Activated CD8-positive, alpha-beta memory T cell treated with anti-CD3 and anti-CD28 coated beads, Interleukin-2, amount 10 ng/mL, durations not matched to agents 7 days and 5 days (primary cell): ENCODE measurements at places on chromosomes 12 and 14.
A peak's percentile ranks its signal among the peaks of the same experiment; 100 is the strongest.

DNA sequence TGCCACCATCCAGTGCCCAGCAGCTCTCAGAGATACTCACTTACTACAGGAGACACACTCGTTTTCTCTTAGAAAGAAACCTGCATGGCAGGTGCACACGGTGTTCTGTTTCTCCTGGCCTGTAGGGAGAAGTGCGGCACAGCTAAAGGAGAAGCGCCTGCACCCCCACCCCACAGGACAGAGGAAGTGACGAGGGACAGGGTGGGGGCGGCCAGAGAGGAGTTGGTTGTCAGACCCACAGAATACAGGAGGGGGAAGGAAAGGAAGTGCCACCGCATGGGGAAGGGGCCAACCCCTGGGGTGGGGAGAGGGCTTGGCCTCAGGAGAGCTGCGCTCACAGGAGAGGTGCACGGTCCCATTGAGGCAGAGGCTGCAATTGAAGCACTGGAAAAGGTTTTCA is 8.8 kb downstream of the TNFRSF1A start:
- DNase-seq, result peak; percentile 70

- no peak for DNase-seq
These were observed 82.1 kb upstream of the TRAF3 start for GRCh38 chr14:102695167-102695555.

DNA sequence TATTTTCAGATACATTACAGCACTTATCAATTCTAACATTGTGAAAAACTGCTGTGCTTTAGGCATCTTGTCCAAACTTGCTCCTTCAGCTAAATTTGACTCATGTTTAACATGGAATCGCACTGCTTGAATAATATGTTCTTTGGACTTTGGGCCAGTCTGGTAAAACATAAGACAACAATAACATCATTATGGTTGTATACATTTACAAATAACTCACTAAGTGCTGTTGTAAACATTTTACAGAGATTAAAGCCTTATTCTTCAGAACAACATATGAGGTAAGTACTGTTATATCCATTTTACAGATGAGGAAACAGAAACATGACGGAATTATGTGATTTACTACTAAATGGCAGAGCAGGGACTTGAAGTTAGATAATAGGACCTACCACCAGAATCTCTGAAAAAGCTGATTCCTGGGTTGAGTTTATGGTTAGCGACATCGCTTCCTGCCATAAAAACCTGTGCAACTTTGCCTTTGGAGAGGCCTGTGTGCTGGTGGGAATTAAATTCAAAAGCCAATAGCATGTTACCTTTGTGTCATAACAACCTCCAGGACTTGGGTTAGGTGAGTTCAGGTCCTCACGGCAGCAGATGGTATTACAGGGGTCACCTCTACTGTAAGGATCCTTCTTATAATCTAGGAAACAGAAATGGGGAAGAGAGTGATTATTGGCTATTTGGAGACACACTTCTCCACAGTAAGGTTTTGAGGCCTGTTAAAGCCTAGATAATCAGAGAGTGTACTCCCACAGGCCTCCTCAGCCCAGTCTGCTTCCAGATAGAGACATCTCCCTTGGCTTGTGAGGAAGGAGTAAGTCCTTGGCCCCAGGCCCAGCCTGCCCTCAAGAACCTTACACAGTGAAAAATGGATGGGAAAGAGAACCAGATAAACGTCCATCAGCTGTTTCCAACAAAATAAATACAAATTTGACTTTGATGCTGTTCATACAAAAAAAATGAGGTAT is 61.8 kb downstream of the PLBD1 start:
- no peak for DNase-seq

DNA sequence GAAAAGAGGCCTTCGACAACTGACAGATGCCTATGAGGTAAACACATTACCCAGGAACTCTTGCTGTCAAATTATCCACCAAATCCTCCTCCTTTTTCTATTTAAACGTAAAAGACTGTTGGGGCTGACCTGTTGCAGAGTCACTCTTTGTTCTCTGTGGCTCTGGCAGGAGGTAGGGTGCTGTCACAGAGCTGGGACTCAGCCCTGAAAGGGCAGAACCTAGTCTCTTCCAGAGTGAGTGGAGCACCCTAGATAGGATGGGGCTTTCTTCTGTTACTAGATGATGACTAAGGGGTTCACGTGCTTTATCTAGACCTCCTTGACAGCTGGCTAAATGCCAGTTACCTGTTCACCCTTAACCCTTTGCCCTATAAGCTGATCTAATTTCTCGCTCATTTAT is 25.7 kb downstream of the FNTB start:
- DNase-seq, result no peak

GRCh38 chr12:124434951-124435805 is 132.2 kb downstream of the NCOR2 start:
- DNase-seq, result no peak

GRCh38 chr14:74628418-74628817 is 16.4 kb upstream of the LTBP2 start:
- DNase-seq, result no peak

DNA sequence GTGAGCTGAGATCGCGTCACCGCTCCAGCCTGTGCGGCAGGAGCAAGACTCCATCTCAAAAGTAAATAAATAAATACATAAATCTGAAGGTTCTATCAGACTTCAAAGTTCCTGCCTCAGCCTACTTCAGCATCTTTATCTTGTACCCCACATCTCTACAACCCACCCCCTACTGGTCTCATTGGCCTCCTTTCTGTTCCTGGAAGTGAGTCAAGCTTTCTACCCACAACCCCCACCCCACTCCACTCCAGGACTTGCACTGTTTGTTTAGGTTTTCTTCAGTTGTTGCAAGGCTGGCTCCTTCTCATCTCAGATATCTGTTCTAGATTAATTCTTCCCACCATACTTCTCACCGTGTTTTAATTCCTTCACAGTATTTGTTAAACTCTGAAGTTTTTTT is 714 bp upstream of the PSMC6 start:
- DNase-seq, result peak; percentile 74

DNA sequence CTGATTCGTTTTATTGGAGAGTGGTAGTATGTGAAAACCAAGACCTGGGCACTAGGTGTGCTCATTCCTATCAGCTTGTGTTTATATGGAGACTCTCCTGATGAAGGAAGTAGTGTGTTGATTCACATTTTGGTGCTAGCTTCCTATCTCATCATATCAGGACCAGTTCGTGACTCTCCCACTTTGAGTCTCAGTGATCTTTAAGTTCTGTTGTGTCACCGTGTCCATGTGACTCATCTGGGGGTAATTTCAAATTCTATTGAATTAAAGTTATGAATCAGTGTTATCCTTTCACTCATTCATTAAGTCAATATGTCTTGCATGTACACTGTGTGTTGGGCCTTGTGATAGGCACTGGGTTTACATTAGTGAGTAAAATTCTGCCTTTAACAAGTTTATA is 180.2 kb downstream of the CACNA1C start:
- no peak for DNase-seq

GRCh38 chr14:55138091-55138490 is 9.0 kb downstream of the LGALS3 start:
- no peak for DNase-seq

DNA sequence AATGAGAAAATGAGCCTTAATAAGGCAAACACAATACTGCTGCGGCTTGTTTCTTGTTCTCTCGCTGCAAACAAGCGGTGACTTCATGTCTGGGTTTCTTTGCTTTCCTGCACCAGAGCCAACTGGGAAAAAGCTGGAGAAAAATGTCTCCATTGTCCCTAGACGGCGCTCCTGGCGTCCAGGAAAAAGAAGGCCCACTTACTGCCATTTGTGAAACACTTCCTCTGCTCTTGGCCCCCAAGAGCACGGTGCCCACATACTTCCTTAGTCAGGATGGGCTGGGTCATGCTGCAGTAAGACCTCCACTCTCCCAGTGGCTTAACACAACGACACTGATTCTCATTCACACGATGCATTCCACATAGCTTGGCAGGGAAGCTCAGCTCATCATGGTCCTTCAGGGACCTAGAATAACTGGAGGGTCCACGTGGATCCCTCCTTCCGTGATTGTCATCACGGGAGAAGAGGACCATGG is 86.0 kb upstream of the BCL11B start:
- no peak for DNase-seq

DNA sequence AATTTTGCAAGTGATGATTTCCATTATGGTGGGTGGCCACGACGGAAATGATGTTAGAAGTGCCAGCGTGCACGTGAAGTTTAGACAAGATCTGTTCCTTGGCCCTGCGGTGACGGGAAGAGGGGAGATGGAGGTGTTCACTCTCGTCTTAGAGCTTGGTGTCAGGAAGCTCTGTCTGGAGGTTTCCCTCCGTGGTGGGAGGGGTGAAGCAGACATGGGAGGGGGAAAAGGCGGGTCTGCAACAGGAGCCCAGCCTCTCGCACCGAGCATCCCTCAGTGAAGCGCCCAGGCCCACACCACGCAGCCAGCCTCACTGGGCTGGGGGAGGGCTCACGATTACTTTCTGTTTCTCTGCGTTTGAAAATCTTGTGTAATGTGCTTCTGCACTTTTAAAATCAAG is 26.3 kb downstream of the EML1 start:
- DNase-seq, result no peak

DNA sequence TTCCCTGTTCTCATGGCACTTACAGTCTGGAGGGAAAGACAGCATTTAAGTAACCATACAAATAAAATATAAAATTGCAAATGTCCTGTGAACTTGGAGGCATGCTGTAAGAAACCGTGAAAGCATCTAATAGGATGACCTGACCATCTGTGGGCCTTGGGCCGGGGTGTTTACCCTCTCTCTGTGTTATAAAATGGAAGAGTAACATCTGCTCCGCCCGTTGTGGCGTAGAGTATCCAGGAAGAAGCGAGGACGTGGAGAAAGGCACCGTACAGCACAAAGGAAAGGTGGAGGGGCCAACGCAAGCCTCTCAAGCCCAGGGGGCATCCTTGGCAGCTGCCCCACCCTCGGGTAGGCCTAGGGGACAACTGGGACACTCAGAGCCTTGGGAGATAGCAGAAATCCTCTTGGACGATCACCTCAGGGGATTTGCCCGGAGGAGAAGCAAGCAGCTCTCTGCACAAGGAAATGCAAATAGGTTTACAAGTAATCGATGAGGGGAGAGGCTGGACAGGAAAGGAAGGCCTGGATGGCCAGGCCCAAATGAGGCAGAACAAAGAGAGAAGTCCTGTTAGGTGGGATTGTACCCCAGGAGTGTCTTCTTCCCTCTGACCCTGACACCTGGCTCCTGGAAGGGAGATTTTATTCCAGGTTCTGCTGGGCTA is 26.2 kb downstream of the VSX2 start:
- DNase-seq, result no peak

DNA sequence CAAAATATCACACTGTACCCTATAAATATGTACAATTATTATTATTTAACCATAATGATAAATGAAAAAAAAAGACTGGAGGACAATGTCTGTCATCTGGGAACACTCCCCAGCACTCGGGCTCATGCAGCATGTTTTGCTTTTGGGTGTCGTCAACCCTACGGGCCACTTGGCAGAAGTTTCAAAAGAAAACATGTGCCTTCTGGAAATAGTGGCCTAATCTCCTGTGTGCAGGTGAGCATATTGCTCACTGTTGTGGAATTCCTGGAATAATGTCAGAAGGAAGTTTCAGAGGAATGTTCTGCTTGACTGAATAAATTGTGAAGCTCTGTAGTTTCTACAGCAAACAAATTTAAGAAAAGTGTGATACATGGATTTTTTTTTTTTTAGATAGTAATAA is 298.3 kb downstream of the SSPN start:
- no peak for DNase-seq

DNA sequence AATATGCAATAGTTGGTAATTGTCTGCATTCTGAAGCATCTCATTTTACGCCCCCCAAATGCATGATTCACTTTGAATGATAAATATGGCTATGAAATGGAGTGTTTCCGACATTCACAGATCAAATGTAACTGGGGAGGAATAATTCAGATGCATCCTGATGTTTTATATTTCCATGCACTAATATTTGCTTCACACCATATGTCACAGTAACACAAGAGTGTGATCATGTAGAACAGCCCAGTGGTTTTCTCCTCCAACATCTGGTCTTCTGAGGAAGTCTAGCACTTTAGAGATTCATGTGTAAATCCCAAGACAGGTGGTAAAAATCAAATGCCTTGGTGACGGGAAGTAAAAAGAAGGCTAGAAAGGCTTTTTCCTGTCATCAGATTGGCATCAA is 273.1 kb downstream of the DIO2 start:
- no peak for DNase-seq

GRCh38 chr14:77965919-77966435 is 166.1 kb downstream of the ADCK1 start:
- DNase-seq, result peak; percentile 67

- no peak for DNase-seq
These were observed 253.8 kb downstream of the TTC8 start for GRCh38 chr14:89078021-89078795.

DNA sequence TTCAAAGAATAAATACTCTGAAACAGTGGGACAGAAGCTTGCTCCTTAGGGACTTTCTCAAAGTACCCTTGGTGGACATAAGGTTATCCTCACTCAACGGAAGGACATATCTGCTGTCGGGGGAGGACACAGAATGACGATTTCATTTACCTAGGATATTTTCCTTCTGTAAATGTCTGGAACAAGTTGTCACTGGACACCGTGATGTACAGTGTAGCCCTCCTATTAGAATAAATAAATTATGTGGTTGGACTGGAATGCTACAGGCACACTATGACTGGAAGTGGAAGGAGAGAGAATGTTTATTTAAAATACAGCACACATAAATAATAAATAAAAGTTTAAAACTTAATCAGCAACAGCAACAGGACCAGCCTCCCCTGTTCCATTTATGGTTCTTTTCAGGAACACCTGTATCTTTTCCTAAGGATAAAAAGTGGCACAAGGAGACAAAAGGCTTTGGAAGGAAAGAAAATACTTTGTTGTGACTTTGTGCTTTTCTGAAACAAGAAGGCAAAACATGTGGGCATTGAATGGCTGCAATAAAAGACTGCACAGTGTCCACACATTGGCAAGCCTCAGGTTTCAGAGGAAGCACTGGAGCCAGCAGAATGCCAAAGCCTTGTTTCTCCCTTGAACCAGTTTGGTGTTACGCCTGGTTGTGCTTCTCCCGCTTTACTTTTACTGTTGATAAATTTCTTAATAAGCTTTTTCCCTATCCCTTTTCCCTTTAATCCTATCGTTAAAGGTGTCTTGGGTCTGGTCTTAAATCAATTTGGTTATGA is 36.8 kb downstream of the FGD4 start:
- DNase-seq, result no peak

GRCh38 chr12:64903479-64904152 is 79.2 kb downstream of the TBC1D30 start:
- no peak for DNase-seq

GRCh38 chr14:91980157-91980556 is 32.7 kb upstream of the FBLN5 start:
- no peak for DNase-seq

GRCh38 chr14:69615121-69615495 is 3.7 kb downstream of the SUSD6 start:
- DNase-seq, result no peak

- DNase-seq, result no peak
These were observed 81.0 kb upstream of the FZD10 start for GRCh38 chr12:130081117-130081805.

- DNase-seq, result no peak
These were observed 997 bp downstream of the CYP27B1 start for GRCh38 chr12:57765698-57766463.

DNA sequence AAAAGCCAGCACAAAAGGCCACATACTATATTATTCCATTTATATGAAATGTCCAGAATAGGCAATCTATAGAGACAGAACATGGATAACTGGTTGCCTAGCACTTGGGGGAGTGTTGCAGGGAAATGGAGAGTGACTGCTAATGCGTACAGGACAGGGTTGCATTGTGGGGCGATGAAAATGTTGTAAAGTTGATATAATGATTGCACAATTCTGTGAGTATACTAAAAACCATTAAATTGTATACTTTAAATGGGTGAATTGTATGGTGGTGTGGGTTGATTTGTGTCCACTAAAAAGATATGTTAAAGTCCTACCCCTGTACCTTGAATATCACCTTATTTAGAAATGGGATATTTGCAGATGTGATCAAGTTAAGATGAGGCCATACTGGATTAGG is 7.0 kb upstream of the CAPRIN2 start:
- DNase-seq, result no peak
